Frontal cortex (tissue), 4 donors: ENCODE measurements at places on chromosomes 7 and 10.

GRCh38 chr7:150986099-150986512, 4.7 kb upstream of the NOS3 start:
- peak; percentile 73 for DNase-seq

GRCh38 chr10:122640921-122641320, 58.7 kb downstream of the C10orf120 start:
- no peak for DNase-seq

GRCh38 chr10:79189181-79189580, 120.4 kb downstream of the ZMIZ1 start:
- DNase-seq: no peak

DNA sequence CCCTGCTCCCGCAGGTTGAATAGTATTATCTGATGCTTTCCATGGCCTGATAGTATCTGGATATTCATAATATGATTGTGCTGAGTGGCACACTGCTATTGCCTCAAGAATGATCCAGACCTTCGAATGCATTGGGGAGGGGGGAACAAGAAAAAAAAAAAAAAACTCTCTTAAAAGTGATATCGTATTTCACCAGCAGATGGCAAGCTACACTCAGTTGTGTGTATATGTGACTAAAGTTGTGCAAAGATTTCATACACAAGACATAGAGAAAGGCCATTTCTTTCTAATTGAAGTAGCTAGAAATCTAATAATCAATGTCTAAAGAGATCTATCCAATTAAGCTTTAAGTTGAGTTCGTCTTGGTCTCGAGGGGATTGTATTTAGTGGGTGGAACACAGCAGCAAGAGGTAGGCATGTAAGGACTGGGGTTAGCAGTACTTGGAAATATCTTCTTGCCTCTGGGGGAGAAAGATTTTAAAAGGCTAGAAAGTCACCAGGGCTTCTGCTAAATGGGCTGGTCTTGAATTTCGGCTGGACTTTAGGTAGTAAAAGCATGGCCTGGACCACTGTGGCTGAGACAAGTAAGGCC, 15.3 kb downstream of the SFRP4 start:
- DNase-seq: no peak

GRCh38 chr10:10014846-10015245, 1002.8 kb upstream of the CELF2 start:
- DNase-seq: no peak
